ENCODE measurements at places on chromosomes 2 and 18.
A peak's percentile ranks its signal among the peaks of the same experiment; 100 is the strongest.

GRCh38 chr2:62112179-62112578, 83.7 kb upstream of the B3GNT2 start:
- no peak for DNase-seq

GRCh38 chr18:61595615-61596251, 262.5 kb downstream of the CDH20 start:
- no peak for DNase-seq

- DNase-seq = no peak
Measured at GRCh38 chr2:219775506-219775905, 148.1 kb downstream of the SLC4A3 start.

- DNase-seq = no peak
Measured at GRCh38 chr2:96470109-96470508, 35.0 kb downstream of the NEURL3 start.

GRCh38 chr2:73114273-73114867, 1.6 kb upstream of the RAB11FIP5 start:
- DNase-seq = no peak

GRCh38 chr2:195899226-195899625, 169.4 kb downstream of the DNAH7 start:
- no peak for DNase-seq

- no peak for DNase-seq
Measured at GRCh38 chr2:127146071-127146725, 39.2 kb upstream of the BIN1 start.

DNA sequence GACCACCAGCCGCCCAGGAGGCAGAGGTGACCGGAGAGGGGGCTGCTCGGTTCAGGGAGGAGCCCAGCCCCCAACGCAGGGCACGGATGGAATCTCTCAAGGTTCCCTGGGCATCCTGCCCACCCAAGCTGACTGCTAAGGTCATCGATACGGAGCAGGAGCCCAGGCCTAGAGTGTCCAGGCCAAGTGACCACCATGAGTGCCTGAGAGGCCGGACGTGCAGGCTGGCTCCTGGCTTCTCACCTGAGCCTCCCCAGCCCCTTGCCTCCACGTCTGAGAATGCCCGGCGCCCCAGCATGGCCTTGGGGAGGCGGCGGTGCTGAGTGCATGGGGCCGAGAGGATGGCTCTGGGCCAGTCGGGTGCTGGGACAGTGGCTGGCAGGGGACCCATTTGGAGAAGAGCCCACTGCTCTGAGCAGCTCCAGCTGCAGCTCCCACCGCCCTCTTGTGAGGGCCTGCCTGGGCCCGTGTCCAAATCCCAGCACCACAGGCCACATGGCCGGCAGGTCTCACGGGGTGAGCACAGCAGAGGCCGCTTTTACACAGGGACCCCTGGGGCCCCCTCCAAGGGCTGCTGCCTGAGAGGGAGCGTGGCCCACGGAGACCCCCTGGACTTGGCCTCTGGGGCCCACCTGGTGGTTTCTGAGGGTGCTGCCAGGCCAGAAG, 102.8 kb upstream of the CTDP1 start:
- no peak for DNase-seq

DNA sequence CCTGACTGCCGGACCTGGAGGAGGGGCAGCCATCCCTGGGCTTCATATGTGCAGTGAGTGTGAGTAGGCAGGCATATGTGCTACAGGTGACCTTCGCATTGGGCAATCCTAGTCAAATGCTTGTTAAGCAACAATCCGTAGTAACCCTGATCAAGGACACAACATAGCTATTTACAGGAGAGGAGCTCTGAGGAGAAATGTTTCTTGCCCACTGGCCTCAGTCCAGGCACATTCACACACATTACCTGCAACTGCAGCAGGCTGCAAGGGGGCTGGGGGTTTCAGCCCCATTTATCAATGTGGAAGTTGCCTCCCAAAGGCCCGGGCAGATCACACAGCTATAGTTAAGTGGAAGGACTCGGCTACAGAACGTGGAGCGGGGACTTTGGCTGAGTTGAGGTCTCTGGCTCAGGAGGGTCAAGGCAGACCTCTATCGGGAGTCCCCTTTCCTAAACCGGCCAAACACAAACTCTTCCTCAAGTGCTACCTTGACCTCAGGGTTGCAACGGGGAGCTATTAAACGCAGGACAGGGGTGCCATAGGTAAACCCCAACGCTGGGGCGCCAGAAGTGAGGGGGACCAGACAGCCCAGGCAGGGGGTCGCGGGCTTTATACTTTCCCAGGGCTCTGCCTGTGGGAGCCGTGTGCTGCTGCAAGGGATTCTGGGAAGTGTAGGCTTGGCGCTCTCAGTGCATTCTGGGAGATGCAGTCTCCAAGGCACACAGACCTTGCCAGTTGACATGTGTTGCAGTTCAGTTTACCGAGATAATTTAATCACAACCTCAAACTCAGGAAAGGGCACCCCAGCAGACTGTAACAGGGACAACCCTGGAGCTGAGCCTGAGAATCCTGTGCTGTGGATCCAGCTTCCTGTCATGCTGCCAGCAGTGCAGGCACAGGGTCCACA, 9.4 kb downstream of the KHK start:
- DNase-seq = peak; percentile 65

- no peak for DNase-seq
Measured at GRCh38 chr2:45496869-45497268, 114.2 kb downstream of the SRBD1 start.
